ENCODE measurements at places on chromosomes 12 and 14. TPM values are rescaled to one million over a fixed set of nuclear protein-coding genes. Genes with fewer than 3 reads are reported as not detected.

GRCh38 chr12:553216-554000 lies 93.7 kb downstream of the B4GALNT3 start:
- peak; percentile 46 for DNase-seq

The POTEM gene
- polyA plus RNA-seq, result not detected

The KRT74 gene
- polyA plus RNA-seq, result not detected

- no peak for DNase-seq
Observed at GRCh38 chr14:95699412-95699811, 13.2 kb downstream of the TCL1B start.

The PRIMA1 gene
- polyA plus RNA-seq, result 0.69 TPM

The GUCY2C gene
- polyA plus RNA-seq, result not detected

DNA sequence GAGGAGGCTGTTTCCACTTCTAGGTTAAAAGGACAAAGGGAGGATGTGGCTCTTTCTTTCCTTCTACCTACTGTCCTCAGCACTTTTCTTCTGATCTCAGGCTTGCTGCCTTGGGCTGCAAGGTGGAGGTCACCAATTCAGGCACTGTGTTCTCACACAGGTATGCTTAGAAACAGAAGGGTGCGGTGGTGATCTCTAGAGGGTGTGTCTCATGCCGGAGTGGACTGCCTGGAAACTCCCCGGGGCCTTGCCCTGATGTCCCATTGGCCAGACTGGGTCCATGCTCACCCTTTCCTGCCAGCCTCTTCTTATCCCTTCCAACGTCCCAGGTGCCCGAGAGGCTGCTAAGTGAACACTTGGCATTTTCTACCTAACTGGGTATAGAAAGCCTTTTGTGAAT lies 1197.6 kb downstream of the AACS start:
- no peak for DNase-seq

Measured in aorta (tissue), 5 donors.